ENCODE measurements at places on chromosomes 2 and 18.

DNA sequence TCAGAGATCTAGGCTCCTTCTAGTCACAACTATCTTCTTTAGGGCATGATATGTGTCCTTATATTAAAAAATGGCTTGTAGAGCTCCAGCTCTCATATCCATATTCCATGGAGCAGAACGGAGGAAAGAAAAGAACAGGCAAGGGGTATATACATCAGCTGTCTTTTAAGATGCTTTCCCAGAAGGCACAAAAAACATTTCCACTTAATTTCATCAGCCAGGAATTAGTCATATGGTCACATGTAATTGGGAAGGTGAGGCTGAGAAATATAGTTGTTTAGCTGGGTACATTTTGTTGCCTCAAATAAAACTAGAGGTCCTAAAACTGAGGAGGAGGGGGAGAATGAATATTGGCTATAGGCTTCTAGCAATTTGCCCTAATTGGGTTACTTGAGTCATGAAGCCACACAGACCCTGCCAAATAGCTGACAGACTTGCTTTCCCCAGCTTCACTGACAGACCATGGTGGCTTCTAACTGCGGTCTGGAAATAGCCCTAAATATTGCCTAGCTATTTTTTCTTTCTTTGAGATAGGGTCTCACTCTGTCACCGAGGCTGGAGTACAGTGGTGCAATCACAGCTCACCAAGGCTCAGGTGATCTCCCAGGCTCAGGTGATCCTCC lies 20.0 kb downstream of the MAIP1 start:
- DNase-seq, result no peak

- DNase-seq, result no peak
These were observed 131.4 kb downstream of the BABAM2 start for GRCh38 chr2:28021898-28022297.

DNA sequence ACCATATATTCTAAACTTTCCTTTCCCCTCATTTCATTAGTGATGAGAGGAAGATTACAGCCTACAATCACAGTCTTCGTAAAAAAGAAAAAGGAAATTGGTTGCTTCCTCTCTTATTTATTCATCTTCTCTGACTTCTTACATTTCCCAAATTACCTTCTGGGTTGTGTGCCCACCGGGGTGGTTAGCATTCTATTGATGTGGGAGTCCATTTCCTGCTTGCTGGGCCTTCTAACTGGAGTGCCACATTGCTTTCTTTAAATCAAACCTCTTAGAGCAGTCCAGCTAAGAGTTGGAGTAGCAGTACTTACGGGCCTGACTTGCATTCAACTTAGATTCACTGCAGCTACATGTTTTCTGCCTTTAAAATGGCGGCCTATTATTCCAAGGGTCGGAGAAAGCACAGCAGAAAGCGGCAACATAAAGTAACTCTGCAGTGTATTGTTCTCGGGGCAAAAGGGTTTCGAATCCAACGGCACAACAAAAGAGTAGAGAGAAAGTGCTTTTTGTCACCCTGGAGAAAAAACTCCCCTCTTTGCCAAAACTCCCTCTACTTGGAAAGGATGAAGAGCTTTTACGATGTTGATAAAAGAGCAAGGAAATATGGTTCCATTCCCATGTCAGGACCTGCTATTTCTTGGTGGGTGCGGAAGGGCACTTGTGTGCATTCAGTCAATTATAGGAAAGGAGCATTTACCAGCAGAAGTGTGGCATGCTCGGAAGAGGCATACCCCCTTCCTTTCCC lies 110.6 kb upstream of the DLX2 start:
- no peak for DNase-seq

DNA sequence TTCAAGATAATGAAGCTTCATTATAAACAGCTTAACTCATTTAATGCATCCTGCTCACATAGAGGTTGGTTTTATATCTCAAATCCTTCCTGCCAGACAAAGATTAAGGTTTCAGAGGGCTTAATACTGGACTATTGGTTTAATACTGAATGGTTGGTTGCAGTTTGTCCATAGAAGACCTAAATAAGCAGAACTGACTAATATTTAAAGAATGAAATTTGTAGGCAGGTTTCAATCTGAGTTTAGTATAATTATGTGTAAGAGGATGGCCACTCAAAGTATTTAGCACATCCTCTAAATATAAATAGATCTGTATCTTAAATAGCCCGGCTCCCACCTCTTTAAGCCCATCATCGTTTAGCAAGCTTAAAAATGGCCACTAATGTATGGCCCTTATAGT lies 92.5 kb downstream of the EPB41L5 start:
- no peak for DNase-seq

- DNase-seq, result no peak
These were observed 265.9 kb upstream of the SALL3 start for GRCh38 chr18:78713726-78714125.

DNA sequence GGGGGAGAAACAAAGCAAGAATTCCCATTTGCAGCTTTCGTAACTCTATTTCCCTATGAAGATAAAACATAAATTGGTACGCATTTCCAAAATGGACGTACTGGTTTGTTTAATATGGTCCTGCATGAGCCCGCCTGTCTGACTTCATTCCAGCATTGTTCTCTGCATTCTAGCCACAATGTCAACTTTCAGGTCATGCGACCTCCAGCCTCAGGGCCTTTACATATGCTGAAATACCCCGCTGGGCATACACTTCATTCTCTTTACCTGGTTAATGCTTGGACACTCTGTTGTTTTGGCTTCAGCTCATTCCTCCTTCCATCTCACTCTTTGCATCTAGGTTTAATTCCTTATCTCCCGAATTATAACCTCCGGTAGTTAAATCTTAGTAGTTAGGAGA lies 103.7 kb upstream of the DNMT3A start:
- no peak for DNase-seq

- DNase-seq, result no peak
These were observed 716.2 kb upstream of the FANCL start for GRCh38 chr2:58957188-58957840.

DNA sequence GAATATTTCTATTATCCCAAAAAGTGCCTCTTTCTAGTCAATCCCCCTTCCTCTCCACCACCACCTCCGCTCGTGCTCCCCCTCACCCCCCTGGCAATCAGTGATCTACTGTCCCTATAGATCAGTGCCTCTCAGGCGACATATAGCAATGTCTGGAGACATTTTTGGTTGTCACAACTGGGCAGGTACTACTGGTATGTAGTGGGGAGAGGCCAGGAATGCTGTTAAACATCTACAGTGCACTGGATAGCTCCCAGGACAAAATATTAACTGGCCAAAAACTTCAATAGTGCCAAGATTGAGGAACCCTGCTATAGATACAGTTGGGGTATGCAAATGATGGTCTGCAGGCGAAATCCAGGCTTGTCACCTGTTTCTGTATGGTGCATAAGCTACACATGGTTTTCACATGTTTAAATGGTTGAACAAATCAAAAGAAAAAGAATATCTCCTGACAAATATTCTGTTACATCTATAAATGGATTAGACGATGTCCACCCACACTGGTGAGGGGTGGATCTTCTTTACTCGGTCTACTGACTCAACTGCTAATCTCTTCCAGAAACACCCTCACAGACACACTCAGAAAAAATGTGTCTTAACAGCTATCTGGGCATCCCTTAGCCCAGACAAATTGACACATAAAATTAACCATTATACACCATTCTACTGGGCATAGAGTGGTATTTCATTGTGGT lies 25.5 kb downstream of the DPYSL5 start:
- no peak for DNase-seq

DNA sequence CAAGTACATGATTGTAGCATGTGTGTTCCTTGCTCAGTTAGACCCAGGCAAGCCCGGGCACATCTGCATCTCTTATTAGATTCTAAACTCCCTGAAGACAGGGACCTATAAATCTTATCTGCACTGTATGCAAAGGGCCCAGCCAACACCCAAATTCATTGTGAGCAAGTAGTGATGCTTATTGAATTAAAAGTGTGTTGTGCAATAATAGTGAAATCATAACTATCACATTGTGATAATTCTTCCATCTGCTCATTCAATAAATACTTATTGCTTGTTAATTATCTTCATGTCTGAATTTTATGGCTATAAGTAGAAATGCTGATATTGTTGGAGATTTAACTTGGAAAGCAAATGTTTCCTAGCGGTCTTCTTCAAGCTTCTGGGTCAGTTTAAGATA lies 387.5 kb downstream of the SLC4A3 start:
- DNase-seq, result no peak

GRCh38 chr18:30334781-30335180 lies 707.8 kb downstream of the DSC3 start:
- DNase-seq, result no peak

- no peak for DNase-seq
These were observed 339.4 kb downstream of the CMPK2 start for GRCh38 chr2:6526093-6526824.

DNA sequence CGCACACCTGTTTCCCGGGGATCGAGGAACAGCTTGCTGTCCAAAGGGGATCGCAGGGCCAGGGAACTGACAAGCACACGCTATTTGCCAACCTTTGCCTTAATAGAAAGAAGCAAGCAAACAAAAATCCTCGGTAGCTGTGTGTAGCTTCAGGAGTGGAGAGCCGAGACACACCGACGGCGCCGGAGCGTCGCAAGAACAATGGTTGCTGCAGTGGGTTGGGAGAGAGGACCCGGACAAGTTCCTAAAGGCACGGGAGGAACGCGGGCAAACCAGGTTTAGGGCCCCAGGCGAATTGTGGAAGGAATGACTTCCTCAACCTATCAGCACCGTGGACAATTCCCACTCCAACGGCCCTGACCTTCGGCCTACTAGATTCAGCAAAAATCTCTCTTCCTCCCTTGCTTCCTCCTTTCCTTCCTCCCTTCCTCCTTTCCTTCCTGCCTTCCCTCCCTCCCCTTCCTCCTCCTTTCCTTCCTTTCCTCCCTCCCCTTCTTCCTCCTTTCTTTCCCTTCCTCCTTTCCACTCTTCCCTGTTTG lies 4.9 kb upstream of the NEUROD1 start:
- DNase-seq, result no peak

DNA sequence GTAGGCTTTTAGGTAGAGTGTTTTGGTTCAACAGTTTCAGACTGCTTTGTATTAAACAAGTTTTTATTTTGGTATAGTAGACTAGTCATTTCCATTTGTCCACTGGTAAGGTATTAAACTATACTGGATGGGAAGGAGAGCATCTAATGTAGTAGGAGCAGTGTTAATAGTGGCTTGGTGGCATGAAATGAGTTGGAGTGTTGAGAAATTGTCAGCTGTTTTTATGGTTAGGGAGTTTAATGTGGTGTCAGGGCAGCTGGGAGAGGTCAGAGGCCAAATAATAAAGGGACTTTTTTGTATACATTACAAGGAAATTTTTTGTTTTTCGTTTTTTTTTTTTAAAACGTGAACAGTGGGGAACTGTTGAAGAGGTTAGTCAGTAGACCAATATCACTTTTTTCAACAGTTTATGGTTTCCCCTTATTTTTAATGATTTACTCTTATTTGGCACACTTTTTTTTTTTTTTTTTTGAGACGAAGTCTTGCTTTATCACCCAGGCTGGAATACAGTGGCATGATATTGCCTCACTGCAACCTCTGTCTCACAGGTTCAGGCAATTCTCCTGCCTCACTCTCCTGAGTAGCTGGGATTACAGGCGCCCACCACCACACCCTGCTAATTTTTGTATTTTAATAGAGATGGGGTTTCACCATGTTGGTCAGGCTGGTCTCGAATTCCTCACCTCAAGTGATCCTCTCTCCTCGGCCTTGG lies 21.2 kb downstream of the ACTR3 start:
- DNase-seq, result no peak

DNA sequence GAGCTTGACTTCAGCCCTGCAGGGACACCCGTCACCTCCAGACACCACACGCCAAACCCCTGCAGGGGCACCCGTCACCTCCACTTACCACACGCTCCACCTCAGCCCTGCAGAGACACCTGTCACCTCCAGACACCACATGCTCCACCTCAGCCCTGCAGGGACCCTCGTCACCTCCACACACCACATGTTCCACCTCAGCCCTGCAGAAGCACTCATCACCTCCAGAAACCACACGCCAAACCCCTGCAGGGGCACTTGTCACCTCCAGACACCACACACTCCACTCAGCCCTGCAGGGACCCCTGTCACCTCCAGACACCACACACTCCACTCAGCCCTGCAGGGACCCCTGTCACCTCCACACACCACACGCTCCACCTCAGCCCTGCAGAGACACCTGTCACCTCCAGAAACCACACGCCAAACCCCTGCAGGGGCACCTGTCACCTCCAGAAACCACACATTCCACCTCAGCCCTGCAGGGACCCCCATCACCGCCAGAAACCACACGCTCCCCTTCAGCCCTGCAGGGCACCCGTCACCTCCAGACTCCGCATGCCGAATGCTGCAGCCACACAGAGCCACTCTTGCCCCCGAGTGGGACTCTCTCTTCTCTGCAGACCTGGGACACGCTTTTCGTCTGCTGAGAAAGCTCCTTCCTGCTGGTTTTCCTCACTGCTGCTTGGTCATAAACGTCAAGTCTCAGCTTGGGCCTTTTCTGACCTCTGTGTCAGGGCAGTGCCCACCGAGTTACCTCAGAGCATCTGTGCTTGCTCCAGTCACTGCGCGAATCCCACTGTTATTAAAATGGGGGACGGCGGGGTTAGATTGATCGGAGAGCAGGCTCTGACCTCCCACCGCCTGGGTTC lies 77.5 kb upstream of the SALL3 start:
- DNase-seq, result no peak

DNA sequence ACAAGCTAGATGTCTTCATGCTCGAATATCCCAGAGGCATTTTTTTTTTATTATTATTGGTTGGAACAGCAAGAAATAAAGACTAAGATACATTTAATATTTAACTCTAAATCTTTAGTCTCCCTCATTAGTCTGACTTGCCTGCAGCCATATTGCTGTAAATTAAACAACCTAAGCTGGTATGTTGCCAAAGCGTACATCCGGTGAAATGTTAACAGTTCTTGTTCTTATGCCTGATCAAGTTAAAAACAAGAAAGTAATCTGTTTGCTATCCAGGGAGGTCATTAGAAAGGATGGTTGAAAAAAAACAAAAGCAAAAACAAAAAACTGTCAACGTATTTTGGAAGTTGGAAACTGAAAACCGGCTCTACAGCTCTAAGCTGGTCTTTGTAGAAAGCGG lies 125.9 kb upstream of the NABP1 start:
- DNase-seq, result no peak

DNA sequence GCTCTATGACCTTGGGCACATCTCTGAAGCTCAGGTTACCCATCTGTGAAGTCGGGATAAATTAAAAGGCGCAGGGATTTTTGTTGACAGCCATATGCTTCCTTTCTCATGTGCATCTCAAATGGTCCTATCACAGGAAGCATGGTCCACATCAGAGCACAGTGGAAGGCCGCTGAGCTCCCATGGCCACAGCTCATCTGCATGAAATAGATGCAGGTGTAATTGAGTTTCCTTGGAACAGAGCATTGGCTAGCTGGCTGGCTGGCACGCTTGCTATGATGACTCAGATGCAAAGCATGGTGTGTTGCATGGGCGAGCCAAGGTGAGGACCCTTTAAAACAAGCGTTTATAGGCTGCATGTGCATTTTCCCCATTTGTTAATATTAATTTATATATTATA lies 79.3 kb downstream of the TXNL1 start:
- no peak for DNase-seq

DNA sequence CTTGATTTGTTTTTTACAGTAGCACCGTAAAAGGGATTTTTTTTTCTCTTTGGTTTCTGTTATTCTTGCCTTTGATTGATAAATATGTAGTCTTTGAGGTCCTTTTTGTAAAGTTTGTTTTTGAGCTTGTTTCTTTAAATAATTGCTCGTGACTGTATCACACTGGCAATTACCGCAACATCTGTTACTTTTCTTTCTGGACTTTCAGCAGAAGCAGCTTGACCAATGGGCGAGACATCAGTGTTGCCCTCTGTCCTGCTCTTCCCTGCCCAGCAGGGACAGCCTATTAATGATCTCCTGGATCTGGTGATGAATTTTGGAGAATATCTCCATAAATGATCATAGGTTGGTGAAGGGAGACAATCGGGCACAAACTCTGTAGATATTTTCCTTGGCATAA lies 74.9 kb downstream of the TDRD15 start:
- no peak for DNase-seq
